Cardiac septum (tissue), 1 donor: ENCODE measurements at places on chromosomes 13 and 19. TPM values are rescaled to one million over a fixed set of nuclear protein-coding genes. Genes with fewer than 3 reads are reported as not detected.

DNA sequence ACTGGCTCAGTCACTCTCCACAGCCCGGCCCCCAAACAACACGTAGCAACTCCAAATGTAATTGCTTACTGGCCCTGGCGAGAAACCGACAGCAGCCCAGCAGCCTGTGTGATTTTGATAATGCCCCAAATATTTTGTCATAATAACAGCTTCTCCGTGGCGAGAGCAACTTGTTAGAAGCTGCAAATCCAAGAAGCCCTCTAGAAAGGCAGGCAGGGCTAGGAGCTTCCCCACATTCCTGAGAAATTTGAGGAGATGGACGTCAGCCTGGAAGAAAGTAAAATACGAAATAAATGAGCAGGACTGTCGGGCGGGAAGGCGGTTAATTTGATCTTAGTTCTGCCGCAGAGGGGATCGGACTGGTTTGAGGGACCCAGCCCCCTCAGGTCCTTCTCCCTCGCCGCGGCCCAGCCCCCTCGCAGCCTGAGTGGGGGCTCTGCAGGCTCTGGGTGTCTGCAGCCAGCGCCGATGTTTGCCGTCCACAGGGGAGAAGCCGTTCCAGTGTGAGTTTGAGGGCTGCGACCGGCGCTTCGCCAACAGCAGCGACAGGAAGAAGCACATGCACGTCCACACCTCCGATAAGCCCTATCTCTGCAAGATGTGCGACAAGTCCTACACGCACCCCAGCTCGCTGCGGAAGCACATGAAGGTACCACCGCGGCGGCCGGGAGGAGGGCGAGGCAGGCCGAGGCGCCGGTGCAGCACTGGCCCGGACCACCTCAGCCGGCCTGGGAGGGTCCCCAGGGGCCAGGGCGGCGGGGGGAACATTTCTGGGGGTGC is 3.1 kb downstream of the ZIC2 start:
- DNase-seq = no peak

GRCh38 chr19:28710278-28710677 is 502.7 kb downstream of the UQCRFS1 start:
- DNase-seq = no peak

DNA sequence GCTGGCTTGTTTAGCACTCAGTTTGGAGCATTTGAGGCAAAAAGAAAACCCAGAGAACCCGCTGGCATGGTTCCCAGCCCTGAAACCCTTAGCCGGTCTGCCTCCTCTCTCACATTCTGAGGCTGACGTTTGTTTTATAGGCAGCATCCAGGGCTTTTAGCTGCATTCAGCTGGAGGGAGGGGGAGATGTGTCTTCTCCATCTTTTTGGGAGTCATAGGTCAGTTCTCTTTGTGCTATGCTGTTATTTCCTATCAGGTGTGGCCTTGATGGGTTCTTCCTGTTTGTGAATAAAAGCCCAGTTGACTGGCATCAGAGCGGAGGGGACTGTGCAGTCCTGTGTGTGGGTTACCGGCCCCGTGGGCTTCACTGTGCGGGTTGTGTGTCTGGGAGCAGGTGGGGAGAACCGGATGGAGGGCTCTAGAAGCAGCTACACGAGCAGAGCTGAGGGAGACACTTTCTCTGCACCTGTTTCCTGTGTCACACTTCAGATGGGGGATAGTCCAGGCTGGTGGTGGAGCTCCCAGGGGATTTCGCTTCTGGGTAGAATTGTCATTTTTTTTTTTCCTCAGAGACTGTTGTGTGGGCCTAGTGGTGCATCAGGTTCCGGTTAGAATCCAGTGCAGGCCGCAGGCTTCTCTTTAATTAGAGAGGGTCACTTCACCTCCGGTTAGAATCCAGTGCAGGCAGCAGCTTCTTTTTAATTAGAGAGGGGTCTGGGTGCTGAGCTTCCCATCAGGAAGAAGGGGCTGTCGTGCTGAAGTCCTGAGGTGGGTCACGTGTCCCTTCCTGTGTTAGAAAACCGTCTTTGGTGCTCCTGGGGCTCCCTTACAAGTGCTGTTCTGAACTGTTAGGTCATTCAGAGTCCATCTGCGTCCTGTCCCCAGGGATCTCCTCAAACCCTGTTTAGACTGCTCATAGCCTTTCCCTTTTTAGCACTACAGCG is 69.6 kb downstream of the ARHGEF7 start:
- no peak for DNase-seq

GRCh38 chr13:48600374-48601364 is 53.1 kb upstream of the CYSLTR2 start:
- no peak for DNase-seq

GFY gene
- not detected for total RNA-seq

DNA sequence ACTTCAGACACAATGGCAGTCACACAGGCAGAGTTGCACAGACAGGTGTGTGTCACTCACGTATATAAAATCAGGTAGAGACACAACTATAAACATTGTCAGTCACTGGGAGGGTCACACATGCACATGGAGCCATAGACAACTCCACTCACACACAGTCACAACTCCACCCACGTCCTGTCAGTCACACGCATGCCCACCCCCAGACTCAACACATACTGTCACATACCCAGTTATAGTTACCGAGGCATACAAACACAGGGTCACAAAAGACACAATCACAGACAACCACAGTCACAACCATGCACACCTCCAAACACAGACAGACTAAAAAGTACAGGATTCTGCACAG is 1.5 kb downstream of the NUMBL start:
- no peak for DNase-seq

DNA sequence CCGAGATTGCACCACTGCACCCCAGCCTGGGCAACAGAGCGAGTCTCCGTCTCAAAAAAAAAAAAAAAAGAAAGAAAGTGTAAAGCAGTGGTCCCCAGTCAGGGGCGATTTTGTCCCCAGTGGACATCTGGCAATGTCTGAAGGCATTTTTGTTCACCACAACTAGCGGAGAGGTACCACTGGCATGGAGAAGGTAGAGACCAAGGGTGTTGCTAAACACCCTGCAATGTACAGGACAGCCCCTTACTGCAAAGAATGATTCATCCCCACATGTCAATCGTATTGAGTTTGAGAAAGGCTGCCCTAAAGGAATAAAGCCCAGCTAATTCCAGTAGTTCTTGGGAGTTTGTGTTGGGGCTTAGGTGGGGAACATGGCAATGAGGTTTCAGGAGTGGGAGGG is 38.7 kb downstream of the CYP4F2 start:
- no peak for DNase-seq

DNA sequence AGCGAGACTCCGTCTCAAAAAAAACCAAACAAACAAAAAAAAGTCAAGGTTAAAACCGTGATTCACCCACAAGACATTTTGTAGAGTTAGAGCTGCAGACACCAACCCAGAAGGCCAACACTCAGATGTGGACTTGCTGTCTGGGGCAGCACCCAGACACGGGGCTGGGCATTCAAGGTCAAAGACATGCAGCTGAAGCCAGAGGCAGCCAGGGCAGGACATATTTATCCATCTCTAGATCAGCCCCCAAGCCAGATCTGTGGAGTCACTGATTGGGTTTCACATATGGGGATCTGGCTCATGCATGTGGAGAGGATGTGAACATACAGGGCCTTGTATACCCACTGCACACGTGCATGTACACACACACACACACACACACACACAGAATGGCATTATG is 3.6 kb downstream of the KLK15 start:
- no peak for DNase-seq

- peak; percentile 81 for DNase-seq
These were observed 990 bp downstream of the LMTK3 start for GRCh38 chr19:48510421-48511268.

DNA sequence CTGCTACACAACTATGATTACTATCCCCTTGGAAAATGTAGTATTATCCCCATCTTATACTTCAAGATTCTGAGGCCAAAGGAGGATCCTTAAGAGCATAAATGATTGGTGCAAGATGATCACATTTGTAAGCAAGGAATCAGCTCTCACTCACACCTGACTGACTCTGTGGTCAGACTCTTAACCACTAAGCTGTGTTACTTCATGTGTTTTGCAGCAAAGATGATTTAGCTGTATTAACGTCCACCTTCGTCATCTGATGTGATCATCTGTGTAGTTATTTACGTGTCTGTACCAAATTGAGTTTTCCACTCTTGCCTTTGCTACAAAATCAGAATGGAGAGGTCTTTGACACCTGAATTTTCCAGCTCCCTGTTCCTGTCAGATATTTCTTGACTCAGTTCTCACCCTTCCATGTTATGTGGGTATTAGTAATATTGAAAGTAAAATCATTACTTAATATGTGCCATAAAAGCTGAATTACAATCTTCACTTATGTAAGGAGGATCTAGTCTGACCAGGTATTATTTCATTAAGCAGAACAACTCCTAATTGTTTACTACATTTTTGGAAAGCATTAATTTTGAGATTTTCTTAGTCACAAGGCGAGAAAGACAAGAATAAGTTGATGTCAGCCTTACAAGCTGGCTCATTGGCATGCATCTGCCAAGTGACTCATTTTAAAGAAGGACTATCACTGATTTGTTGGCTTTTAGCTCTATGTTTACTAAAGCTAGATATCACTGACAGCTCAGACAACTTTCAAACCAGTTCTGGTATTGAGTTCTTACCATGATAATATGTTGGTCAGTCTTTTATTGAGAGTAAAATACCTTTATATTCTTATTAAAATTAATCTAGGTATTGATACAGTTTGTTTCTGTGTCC is 1279.8 kb upstream of the PCDH9 start:
- DNase-seq = no peak

TPTE2 gene
- total RNA-seq = not detected

GRCh38 chr13:32537580-32538142 is 934 bp downstream of the N4BP2L2 start:
- no peak for DNase-seq

DNA sequence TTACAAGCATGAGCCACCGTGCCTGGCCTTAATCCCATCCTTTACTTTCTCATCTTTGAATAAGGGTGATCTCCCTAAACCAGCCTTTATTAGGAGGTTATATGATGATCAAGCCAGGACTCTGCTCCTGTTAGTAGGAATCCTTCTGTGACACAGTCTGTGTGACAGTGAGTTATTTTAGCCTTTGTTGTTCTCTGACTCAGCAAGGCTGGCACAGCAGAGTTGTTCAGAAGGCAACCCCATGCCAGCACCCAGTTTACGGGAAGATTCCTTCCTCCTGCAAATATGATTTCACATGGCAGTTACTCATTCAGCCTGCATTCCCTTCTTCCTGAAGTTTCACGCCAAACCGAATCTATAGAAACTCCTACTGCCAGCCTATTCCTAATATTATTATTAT is 10.5 kb upstream of the MIER2 start:
- peak; percentile 22 for DNase-seq

ZBTB32 gene
- 0.13 TPM for total RNA-seq

PDE4C gene
- 1.3 TPM for total RNA-seq

GRCh38 chr19:3599776-3600187 is 6.9 kb downstream of the TBXA2R start:
- no peak for DNase-seq

DNA sequence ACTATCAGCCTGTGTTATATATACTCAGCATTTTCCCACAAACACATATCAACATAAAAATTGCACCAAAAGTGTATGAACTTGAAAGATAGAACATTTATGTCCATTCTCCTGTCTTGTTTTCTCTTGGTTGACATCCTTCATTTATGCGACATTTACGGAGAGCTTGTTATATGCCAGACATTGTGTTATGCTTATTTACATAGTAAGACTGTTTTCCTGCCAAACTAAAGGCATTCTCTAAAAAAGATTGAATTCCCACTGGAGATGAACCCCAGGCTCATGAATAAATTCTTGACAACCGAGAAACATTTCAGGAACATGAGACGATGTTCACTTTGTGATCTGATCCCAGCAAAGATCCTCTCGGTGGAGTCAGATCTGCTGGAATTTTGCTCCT is 131.0 kb downstream of the RAP2A start:
- DNase-seq = no peak
